ENCODE measurements at places on chromosomes 12 and 14. TPM values are rescaled to one million over a fixed set of nuclear protein-coding genes. Genes with fewer than 3 reads are reported as not detected.

DNA sequence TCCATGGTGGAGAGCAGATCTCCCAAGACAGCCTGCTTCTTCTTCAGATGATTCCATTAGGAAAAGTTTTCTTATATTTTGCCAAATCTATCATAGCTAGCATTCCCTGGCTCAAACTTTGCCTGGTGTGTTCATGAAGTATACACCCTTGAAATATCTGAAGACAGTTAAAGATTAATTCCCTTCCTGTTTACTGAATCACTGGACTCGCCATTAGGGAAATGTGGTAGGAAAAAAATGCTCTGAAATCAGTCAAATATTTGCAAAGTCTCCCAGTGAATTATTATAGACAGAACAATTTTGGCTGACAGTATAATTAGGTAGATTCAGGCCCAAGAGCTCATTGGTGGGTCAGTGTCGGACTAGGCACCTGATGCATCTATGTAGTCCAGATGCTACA, 86.5 kb downstream of the PDZRN4 start:
- H3K4me3 ChIP-seq, result no peak overlapping the region
- H3K27me3 ChIP-seq, result no peaks in the 10 kb centered on the region
- peaks cover 14% of the 10 kb centered on the region for H3K4me1 ChIP-seq
- H3K36me3 ChIP-seq, result no peaks in the 10 kb centered on the region
- no peak overlapping the region for H3K27ac ChIP-seq
- DNase-seq, result no peak

The NTF3 gene
- not detected for total RNA-seq

DNA sequence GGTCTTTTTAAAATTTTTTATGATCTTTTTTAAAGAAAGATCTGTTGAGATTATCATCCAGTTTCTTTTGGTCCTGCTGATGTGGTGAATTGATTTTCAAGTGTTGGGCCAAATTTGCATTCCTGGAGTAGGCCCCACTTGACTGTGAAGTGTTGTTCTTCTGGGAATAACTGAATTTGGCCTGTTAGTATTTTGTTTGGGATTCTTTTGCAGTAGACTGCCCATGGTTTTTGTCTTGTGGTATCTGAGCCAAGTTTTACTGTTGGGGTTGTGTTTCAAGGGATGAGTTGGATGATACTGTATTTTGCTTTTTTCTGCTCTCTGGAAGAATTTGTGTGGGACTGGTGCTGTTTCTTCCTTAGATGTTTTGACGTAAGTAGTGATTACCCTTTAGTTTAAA, 4.0 kb upstream of the SYCP3 start:
- no peaks in the 10 kb centered on the region for H3K27me3 ChIP-seq
- H3K4me1 ChIP-seq, result no peaks in the 10 kb centered on the region
- no peak overlapping the region for H3K27ac ChIP-seq
- H3K36me3 ChIP-seq, result no peaks in the 10 kb centered on the region
- H3K4me3 ChIP-seq, result no peak overlapping the region
- DNase-seq, result no peak

The AQP2 gene
- not detected for total RNA-seq

The SLCO1B1 gene
- not detected for total RNA-seq

The PLXNC1 gene
- 0.76 TPM for total RNA-seq

The SLC7A7 gene
- total RNA-seq, result 1.9 TPM

The PMEL gene
- total RNA-seq, result 1.2 TPM

The ENDOU gene
- 0.58 TPM for total RNA-seq

DNA sequence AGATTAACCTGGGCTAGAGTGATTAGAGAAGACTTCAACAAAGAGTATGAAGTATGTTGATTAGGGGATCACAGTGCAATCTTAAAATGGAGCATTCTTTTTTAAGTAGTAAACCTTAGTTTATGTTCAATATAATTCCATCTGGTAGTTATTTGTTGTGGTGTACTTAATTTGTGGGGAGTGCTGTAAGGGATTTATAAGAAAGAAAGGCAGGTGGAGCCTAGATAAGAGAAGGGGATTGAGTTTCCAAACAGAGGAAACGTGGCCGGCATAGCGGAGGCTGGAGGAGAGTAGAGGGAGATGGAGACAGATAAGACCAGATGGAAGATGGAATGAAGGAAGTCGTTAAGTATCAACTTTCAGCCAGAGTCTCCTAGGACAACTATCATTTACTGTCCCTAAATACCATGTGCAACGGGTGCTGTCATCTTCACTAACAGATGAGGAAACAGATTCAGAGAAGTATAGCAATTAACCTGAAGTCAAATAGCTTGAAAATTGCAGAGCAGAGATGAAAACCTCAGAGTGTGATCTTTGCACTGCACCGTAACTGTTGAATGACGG, 38.1 kb downstream of the GOLGA5 start:
- no peaks in the 10 kb centered on the region for H3K4me1 ChIP-seq
- H3K36me3 ChIP-seq, result peaks cover 33% of the 10 kb centered on the region
- H3K27ac ChIP-seq, result no peak overlapping the region
- no peak overlapping the region for H3K4me3 ChIP-seq
- no peaks in the 10 kb centered on the region for H3K27me3 ChIP-seq

The IFI27 gene
- total RNA-seq, result 4.9 TPM

The SHMT2 gene
- total RNA-seq, result 310 TPM

DNA sequence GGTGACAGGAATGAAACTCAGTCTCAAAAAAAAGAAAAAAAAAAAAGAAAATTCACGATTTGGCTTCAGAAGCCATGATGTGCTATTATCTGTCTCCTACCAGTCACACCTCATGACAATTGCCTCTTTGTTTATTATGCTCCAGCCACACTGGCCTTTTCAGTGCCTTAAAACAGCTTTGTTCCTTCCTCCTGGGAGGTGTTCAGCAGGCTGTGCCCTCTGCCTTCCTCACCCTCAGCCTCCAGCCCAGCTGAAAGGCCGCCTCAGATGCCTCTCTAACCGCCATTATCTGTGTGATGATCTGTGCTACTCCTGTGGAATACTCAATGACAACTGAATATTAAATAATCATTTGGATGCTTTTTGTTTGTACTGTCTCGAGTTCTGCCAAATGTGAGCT, 8.6 kb upstream of the ARPC3 start:
- H3K36me3 ChIP-seq, result peaks cover 37% of the 10 kb centered on the region
- no peak for DNase-seq
- H3K27ac ChIP-seq, result no peak overlapping the region
- no peaks in the 10 kb centered on the region for H3K27me3 ChIP-seq

The GPX2 gene
- total RNA-seq, result 0.33 TPM

The BBS10 gene
- total RNA-seq, result 6.3 TPM

The KERA gene
- not detected for total RNA-seq

GRCh38 chr12:93572712-93573551, 457 bp downstream of the SOCS2 start:
- H3K36me3 ChIP-seq, result no peaks in the 10 kb centered on the region
- peaks cover 39% of the 10 kb centered on the region for H3K27me3 ChIP-seq
- H3K4me3 ChIP-seq, result peak overlapping the region; percentile 49
- H3K4me1 ChIP-seq, result peaks cover 3% of the 10 kb centered on the region

DNA sequence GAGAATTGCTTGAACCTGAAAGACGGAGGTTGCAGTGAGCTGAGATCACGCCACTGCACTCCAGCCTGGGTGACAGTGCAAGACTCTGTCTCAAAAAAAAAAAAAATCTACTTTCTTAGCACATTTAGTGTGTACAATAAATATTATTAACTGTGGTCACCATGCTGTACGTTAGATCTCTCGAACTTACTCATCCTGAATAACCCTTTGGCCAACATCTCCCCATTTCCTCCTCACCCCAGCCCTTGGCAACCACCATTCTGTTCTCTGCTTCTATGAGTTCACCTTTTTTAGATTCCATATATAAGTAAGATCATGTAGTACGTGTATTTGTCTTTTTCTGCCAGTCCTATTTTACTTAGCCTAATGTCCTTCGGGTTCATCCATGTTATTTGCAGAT, 13.4 kb downstream of the FUT8 start:
- H3K27me3 ChIP-seq, result no peaks in the 10 kb centered on the region
- no peaks in the 10 kb centered on the region for H3K4me1 ChIP-seq
- no peaks in the 10 kb centered on the region for H3K36me3 ChIP-seq
- H3K4me3 ChIP-seq, result no peak overlapping the region
- no peak overlapping the region for H3K27ac ChIP-seq

GRCh38 chr14:21033133-21033698, 1.4 kb downstream of the RNASE13 start:
- no peaks in the 10 kb centered on the region for H3K27me3 ChIP-seq
- DNase-seq, result no peak
- no peak overlapping the region for H3K27ac ChIP-seq
- no peaks in the 10 kb centered on the region for H3K4me1 ChIP-seq

DNA sequence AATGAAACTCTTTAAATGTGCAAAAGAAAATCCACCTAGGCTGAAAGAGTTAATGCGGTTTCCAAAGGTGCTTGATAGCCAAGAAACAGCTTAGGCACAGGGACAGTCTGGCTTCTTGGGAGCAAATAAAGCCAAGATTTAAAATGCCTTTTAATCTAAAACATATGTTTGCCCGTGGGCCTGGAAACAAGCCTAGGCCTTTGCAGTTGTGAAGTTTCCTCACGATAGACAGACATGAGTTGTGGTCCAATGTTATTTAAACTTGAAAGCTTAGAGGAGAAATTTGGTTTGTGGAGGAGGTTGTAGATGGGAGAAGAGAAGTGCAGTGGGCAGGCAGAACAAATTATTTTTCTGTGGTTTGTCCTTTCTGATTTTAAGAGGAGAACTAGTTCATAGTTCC, 29.8 kb downstream of the PROX2 start:
- no peaks in the 10 kb centered on the region for H3K4me1 ChIP-seq
- no peak overlapping the region for H3K4me3 ChIP-seq
- H3K36me3 ChIP-seq, result no peaks in the 10 kb centered on the region

The CLSTN3 gene
- 10.7 TPM for total RNA-seq

- peaks cover 66% of the 10 kb centered on the region for H3K27me3 ChIP-seq
- H3K4me3 ChIP-seq, result peak overlapping the region; percentile 49
- no peak for DNase-seq
- no peaks in the 10 kb centered on the region for H3K36me3 ChIP-seq
- no peak overlapping the region for H3K27ac ChIP-seq
- no peaks in the 10 kb centered on the region for H3K4me1 ChIP-seq
Measured at GRCh38 chr12:114404083-114404925, 1.6 kb downstream of the TBX5 start.

The B3GNT4 gene
- total RNA-seq, result 0.22 TPM

GRCh38 chr12:592024-592505, 71.2 kb downstream of the NINJ2 start:
- H3K27me3 ChIP-seq, result peaks cover 7% of the 10 kb centered on the region
- H3K4me3 ChIP-seq, result no peak overlapping the region
- H3K36me3 ChIP-seq, result no peaks in the 10 kb centered on the region
- no peaks in the 10 kb centered on the region for H3K4me1 ChIP-seq

GRCh38 chr12:49809381-49809905, 18.8 kb downstream of the NCKAP5L start:
- no peaks in the 10 kb centered on the region for H3K4me1 ChIP-seq
- no peak overlapping the region for H3K4me3 ChIP-seq
- no peak for DNase-seq
- H3K36me3 ChIP-seq, result no peaks in the 10 kb centered on the region
- H3K27ac ChIP-seq, result no peak overlapping the region

- H3K4me1 ChIP-seq, result no peaks in the 10 kb centered on the region
- DNase-seq, result no peak
- no peaks in the 10 kb centered on the region for H3K36me3 ChIP-seq
- H3K27me3 ChIP-seq, result no peaks in the 10 kb centered on the region
- H3K27ac ChIP-seq, result no peak overlapping the region
Measured at GRCh38 chr12:122799641-122800243, 25.4 kb downstream of the CCDC62 start.

The PLCZ1 gene
- total RNA-seq, result not detected

The MTRFR gene
- total RNA-seq, result 21.9 TPM

The SAMD15 gene
- total RNA-seq, result 2.4 TPM

- no peak overlapping the region for H3K4me3 ChIP-seq
- no peak overlapping the region for H3K27ac ChIP-seq
- no peaks in the 10 kb centered on the region for H3K27me3 ChIP-seq
- H3K4me1 ChIP-seq, result peaks cover 14% of the 10 kb centered on the region
- H3K36me3 ChIP-seq, result no peaks in the 10 kb centered on the region
Measured at GRCh38 chr12:52522346-52523011, 2.3 kb upstream of the KRT5 start.

The TAS2R14 gene
- total RNA-seq, result 3.6 TPM

DNA sequence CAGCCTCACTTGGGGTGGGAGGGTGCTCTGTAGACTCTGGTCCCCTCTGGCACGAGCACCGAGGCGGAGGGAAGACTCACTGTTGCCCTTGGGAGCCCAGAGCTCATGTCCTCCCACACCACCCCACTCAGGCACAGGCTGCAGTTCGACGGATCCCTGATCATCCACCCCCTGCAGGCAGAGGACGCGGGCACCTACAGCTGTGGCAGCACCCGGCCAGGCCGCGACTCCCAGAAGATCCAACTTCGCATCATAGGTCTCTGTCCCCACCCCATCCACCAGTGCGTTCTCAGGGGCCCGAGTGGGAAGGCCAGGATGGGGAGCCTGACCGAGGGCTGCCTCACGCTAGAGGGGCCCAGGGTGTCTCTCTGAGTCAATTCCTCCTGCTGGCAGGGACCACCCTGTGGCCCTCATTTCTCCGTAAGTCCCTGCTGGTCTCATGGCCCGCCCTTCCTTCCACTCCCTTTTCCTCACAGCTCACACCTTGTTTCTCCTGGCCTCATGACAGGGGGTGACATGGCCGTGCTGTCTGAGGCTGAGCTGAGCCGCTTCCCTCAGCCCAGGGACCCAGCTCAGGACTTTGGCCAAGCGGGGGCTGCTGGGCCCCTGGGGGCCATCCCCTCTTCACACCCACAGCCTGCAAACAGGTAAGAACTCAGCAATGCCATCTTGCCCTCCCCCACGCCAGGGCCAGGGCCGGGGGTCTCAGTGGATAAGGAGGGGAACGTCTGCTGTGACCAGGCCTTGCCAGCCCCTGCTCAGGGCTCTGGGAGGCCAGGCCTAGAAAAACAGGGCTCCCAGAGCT, 27.0 kb downstream of the PAPLN start:
- DNase-seq, result no peak
- H3K4me3 ChIP-seq, result no peak overlapping the region

- H3K27me3 ChIP-seq, result no peaks in the 10 kb centered on the region
- no peaks in the 10 kb centered on the region for H3K36me3 ChIP-seq
- no peak overlapping the region for H3K27ac ChIP-seq
- H3K4me1 ChIP-seq, result no peaks in the 10 kb centered on the region
- DNase-seq, result no peak
Measured at GRCh38 chr14:89479802-89480201, 62.8 kb upstream of the FOXN3 start.

- H3K4me1 ChIP-seq, result no peaks in the 10 kb centered on the region
- no peak for DNase-seq
- no peaks in the 10 kb centered on the region for H3K27me3 ChIP-seq
- no peaks in the 10 kb centered on the region for H3K36me3 ChIP-seq
- H3K4me3 ChIP-seq, result no peak overlapping the region
Measured at GRCh38 chr14:65153101-65153500, 50.8 kb upstream of the MAX start.
